NCI-H1930 (cell line): ENCODE measurements at places on chromosomes 1 and 21.

- DNase-seq = no peak
Measured at GRCh38 chr1:150061632-150062101, 5.9 kb upstream of the VPS45 start.

- no peak for DNase-seq
Measured at GRCh38 chr1:214747050-214747635, 144.1 kb downstream of the CENPF start.

GRCh38 chr1:108345776-108346531 is 102.1 kb upstream of the NBPF4 start:
- DNase-seq = no peak

GRCh38 chr1:85047472-85048295 is 616 bp downstream of the MCOLN3 start:
- DNase-seq = no peak

GRCh38 chr1:219419065-219419464 is 193.8 kb downstream of the ZC3H11B start:
- DNase-seq = no peak

- no peak for DNase-seq
Measured at GRCh38 chr21:41166884-41167283, 1.1 kb upstream of the BACE2 start.

DNA sequence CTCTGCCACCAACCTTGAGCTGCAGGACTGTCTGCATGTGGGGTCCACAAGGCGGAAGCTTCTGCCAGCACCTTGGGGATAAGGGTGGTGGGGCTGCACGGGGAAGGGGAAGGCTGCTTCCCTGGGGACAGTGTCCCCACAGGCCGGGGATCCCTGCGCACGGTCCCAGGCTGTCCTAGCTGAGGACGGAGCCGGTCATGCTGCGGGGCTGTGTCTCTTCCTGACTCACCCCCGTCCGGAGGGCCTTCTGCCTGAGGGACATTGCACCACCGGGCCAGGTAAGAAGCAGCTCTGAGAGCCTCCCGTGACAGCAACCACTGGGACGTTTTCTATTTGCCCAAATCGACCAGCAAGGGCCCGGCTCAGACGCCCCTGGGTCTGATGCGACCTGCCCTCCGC is 29.9 kb downstream of the KRTAP10-1 start:
- DNase-seq = no peak

DNA sequence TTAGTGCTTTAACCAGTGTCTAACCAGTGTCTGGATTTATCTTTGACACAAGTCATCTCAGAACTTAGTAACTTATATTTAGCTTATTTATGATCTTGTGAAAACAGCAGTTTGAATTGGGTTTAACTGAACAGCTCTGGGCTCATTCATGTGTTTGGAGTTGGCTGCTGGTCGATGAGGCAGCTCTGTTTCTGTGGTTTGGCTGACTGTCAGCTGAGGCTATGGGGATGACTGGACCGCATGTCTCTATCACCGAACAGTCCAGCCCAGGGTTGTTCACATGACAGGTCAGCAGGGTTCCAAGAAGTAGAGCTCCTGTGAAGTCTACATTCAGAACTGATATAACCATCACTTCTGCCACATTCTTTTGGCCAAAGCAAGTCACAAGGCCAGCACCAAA is 29.1 kb upstream of the C21orf91 start:
- DNase-seq = no peak

DNA sequence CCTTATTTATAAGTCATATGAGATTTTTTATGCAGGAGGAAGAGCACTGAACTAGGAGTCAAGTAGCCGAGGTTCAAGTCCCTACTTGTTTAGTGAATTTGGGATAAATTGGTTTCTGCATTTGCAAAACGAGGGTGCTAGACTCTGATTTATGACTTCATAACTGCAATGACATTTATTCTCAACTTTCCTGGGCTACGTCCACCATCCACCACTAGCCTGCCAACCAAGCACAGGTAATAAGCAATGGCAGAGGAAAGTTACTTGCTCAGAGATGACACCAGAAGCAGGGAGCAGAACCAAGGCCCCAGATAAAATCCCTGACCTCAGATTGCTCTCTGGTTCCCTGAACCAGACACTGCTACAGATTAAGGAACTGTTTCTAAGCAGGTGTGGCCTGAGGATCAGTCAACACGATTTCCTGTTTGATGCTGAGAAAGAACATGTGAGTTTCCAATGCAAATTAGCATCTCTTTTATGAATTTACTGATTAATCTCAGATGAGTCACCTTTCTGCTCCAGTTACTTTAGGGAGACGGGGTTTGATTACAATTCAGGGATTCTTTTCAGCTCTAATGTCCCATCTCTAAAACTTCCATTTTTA is 52.7 kb downstream of the PLPP3 start:
- DNase-seq = no peak

- DNase-seq = no peak
Measured at GRCh38 chr1:217091561-217091960, 368.3 kb upstream of the ESRRG start.

GRCh38 chr1:85438353-85438752 is 26.6 kb downstream of the DDAH1 start:
- DNase-seq = no peak

DNA sequence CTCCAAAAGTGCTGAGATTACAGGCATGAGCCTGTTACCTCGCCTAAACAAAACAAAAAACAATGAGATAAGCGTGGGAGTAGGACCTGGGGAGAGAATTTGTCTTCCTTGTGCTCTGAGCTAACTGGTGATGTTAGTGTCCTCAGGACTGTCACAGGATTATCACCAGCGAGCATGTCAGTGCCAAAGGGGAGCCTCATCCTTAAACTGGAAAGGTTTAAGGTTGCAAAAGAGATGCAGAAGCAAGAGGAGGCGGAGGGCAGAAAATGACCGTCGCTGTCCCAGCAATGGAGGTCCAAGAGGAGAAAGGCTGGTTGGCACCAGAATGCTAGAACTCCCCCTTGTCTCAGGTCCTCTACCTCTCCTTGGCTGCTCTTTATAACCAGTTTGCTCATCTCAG is 3.9 kb downstream of the SYPL2 start:
- no peak for DNase-seq

GRCh38 chr1:205312866-205313562 is 8.5 kb downstream of the NUAK2 start:
- DNase-seq = no peak

DNA sequence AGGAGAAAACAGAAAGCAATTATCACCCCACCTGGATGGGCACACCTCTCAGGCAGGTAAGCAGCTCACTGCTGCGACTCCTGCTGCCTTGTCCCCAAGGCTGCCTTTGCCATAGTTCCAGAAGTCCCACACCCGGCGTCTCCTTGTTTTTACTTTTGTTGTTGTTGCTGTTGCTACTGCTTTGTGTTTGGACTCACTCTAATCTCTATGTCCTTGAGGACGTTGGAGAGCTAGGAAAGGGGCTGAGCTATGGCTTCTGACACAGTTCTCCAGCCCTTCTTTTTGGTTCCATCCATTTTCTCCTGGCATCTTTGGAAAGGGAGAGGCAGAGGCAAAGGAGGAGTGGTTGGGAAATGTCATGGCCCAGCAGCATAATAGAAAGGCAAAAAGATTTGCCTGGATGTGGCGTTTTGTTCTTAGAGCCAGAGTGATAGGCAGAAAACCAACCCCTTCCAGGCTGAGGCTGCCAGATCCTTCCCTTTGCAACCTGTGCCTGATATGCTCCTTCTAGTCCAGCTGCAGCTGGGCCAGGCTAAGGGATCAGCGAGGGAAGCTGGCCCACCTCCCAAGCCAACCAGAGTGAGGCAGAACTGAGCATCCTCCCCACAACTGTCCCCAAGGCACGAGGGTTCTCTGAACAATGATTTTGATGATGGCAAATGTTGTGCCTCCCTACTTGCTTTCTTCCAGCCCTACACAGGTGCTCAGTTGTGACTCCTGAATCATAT is 270.7 kb downstream of the ASTN1 start:
- DNase-seq = no peak

- peak; percentile 6 for DNase-seq
Measured at GRCh38 chr1:86758570-86758969, 54.2 kb downstream of the SH3GLB1 start.

DNA sequence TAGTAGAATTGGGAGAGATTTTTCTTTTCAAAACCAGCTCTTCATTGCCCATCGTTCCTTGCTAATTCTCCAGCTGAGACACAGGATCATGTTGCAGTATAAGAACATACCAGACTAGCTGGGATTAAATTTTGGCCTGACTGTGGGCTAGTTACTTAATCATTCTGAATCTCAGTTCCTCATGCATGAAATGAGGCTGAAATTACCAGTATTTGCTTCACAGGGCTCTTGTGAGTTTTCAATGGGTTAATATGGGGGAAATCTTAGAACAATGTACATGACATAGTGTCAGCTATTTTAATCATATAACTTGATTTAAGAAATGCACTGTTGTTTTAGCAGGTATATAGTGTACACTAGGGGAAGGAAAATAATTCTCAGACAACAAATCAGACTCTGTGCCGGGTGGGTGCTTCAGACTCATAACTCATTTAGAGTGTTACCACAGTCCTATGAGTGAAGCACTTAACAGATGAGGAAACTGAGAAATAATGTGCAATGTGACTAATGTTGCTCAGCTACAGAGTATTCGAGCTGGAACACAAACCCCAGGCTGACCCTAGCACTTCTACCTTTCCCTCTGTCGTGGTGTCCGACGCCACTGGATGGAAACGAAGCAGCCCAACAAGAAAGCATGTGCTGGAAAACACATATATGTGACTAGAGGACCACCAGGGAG is 137.6 kb upstream of the SGIP1 start:
- DNase-seq = no peak

- no peak for DNase-seq
Measured at GRCh38 chr1:239819096-239819495, 272.6 kb upstream of the FMN2 start.

DNA sequence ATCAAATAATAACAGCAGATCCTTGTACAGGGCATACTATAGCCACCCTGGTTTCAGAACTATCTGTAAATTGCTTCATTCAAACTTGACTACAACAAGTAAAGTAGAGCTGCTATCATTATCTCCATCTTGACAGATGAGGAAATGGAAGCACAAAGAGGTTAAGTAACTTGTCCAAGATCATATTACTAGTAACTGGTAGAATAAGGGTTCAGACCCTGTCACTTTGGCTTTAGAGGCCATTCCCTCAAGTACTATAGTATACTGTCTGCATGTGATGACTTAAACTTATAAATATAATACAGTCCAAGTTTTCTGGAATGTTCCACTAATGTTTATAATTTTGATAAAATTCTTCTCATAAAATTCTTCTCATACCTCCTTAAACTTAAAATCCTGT is 24.8 kb downstream of the PGM1 start:
- DNase-seq = no peak

GRCh38 chr1:112735752-112736151 is 20.6 kb upstream of the PPM1J start:
- no peak for DNase-seq

- no peak for DNase-seq
Measured at GRCh38 chr1:115479055-115479482, 141.0 kb upstream of the NGF start.

DNA sequence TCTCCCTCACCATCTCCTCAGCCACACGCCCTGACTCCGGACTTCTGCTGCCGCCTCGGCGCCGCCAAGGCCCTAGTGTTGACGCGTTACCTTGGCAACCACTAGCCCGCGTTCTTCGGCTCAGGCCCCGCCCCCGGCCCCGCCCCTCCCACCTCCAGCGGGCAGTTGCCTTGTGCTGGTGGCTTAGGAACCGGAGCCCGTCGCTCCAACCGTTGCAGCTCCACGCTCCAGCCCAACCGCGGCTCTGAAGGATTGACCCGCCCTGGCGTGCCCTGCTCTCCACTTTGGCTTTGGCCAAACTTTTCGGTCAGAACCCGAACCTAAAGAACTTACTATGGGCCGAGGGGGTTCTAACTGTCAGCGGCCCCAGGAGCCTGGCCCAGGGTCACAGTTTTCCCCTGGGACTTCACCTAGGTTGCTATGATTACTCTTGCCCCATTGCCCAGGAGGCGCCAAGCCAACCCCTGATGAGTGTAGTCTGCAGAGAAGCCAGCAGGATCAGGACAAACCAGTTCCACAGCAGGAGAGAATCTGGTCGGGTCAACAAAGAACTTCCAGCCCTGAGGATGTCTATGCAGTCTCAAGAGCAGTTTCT is at the start of gene CFAP45:
CFAP45 (minus strand) TSS at position 80 of the 595 bp plus-strand sequence; CDS start at position 13, 67 bp downstream.
- DNase-seq = peak; percentile 63
